ENCODE measurements at places on chromosomes 11 and 22.

- DNase-seq = no peak
Observed at GRCh38 chr11:65773784-65774411, 6.9 kb downstream of the AP5B1 start.

- DNase-seq = no peak
Observed at GRCh38 chr22:44807232-44807631, 54.9 kb downstream of the ARHGAP8 start.

GRCh38 chr22:47073075-47073474, 310.6 kb downstream of the TBC1D22A start:
- DNase-seq = no peak

DNA sequence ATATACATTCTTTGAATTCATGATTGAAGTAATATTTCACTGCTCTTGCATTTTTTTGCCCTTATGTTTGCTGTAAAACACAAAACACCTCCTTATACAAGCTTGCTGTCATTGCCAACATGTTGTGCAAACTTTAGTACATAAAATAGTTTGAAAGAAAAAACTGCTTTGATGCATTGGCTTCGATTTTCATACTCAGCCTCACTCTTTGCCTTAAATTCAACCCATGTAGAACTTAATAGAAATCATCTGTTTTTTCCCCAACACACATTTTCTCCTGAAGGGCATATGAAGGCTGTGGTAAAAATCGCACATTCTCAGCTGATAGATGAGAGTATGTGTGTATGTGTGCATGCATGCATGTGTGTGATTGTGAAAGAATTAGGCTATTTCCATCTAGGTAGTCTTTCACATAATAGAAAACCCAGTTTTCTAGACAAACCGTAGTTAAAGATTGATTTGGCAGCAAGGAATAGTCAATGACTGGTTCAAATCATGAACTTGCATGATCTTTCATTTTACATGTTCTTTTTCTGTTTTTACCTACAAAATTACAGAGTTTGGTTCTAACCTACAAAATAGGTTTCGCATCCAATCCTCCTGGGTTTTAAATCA, 72.8 kb upstream of the MTMR2 start:
- no peak for DNase-seq

DNA sequence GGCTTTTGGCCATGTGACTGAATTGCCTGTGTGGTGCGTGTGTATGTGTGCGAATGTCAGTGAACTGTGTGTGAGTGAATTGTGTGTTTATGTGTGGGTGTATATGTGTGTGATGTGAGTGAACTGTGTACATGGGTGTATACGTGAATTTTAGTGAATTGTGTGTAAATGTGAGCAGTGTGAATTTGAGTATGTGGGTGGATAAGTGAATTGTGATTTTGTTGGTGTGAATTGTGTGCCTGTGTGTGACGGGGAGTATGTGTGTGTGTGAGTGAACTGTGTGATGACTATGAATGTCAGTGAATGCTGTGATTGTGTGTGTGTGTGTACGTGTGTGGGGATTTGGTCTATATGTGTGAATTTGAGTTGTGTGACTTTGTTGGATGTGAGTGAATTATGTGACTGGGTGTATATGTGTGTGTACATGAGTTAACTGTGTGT, 3.5 kb downstream of the DDTL start:
- DNase-seq = no peak

- no peak for DNase-seq
Observed at GRCh38 chr11:75625991-75626888, 42.6 kb downstream of the MAP6 start.

DNA sequence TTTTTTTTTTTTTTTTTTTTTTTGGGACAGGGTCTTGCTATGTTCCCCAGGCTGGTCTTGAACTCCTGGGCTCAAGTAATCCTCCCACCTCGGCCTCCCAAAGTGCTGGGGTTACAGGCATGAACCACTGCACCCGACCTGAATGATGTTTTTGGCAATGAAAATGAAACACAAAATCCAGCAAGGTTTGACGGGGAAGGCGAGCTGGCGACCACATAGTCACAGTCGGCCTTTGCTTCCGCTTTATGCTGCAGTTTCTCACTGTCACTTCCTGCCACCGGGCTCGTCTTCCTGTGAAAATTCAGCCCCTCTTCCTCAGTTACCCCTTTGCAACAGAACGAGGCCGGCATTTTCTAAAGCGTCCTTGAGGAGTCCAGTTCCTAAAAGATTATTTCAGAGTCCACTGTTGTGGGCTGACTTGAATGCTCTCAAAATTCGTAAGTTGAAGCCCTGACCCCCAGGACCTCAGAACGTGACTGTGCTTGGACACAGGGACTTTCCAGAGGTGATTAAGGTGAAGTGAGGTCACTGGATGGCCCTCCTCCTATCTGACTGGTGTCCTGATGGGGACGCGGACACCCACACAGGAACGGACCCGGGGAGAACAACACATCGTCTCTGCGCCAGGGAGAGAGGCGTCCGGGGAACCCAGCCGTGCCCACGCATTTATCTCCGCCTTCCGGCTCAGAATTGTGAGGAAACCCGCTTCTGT, 2.9 kb upstream of the BID start:
- no peak for DNase-seq

DNA sequence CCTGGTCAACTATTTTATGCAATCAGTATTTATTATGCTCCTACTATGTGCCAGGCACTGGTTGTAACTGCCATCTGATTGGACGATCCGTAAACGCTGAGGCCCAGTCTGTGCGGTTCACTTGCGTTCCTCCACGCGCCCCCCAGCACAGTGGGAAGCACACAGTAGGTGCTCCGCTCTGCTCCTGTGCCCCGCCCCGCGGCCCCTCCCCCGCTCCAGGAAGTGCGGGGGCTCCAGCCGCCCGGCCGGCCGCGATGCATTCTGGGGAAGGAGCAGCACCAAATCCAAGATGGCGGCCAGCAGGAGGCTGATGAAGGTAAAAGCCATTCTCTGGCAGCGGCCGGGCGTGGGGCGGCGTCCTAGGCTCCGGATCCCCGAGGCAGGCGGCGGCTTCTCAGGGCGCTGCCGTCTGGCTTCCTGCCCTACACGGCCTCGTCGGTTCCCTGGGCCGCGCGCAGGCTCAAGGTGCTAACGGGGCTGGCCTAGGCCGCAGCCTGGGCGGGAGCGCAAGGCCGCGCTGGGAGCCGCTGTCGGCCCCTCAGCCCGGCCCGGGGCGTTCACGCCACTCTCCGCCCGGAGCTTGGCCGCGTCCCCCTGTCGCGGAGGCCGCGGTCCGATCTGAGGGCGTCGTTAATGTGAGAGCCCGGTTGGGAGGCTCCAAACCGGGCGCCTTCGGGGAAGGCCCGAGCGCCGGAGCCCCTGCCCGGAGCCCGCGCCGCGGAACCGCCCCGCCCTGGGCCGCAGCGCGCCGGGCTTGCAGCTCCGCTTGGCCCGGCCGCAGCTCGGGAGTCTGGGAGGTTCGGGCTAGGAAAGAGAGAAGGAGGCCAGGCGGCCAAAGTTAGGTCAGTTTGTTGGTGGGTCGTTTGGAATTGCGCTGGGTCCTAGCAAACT, at the start of gene UBE2L3:
UBE2L3 (plus strand) TSS at position 259 of the 891 bp plus-strand sequence; CDS start at position 290, 31 bp downstream.
- peak; percentile 83 for DNase-seq

- peak; percentile 72 for DNase-seq
Observed at GRCh38 chr11:118000067-118000849, 14.1 kb downstream of the IL10RA start.

Measured in coronary artery (tissue), 2 donors.